Lung microvascular endothelial cell (primary cell): ENCODE measurements at places on chromosomes 5 and 9.
A peak's percentile ranks its signal among the peaks of the same experiment; 100 is the strongest.

GRCh38 chr5:56233230-56233629, at the start of gene ANKRD55:
ANKRD55 (minus strand) TSS chr5:56233330; CDS start chr5:56232913, 417 bp downstream.
- DNase-seq, result peak; percentile 42

DNA sequence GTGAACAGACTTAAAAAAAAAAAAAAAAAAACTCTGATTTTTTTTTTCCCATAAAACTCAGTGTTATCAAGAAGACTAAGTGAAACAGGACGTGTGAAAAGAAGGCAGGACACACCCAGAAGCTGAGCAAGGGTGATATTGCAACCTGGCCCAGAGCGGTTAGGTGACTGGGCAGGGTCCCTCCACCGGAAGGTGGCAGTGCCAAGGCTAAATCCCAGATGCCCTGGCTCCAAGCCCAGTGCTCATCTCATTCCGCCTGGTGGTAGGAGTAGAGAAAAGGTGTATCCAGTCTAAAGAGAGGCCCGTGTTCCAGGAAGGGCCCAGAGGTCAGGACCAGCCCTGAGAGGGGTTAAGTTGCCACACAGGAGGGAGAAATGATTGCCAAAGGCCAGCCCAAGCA, 51.5 kb upstream of the SAP30L start:
- DNase-seq, result peak; percentile 44

- peak; percentile 78 for DNase-seq
These were observed 76.1 kb downstream of the NREP start for GRCh38 chr5:111680737-111681413.

GRCh38 chr5:42591015-42591414, 165.6 kb upstream of the CCDC152 start:
- no peak for DNase-seq

DNA sequence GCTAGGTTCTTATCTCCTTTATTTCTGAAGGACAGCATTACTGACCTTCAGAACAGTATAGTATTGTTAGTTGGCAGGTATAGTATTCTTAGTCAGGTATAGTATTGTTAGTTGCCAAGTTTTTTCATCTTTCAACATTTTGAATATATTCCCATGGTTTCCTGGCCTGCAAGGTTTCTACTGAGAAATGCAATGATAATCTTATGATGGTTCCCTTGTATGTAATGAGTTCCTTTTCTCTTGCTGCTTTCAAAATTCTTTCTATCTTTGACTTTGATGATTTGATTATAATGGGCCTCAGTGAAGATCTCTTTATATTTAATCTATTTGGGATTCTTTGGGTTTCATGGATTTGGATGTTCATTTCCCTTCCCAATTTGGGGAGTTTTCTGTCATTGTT, 12.4 kb upstream of the HSDL2 start:
- DNase-seq, result no peak

GRCh38 chr5:145449794-145450193, 385.3 kb downstream of the PRELID2 start:
- DNase-seq, result no peak

- DNase-seq, result no peak
These were observed 31.6 kb downstream of the CDH6 start for GRCh38 chr5:31225118-31225517.

- DNase-seq, result no peak
These were observed 86.6 kb downstream of the COL5A1 start for GRCh38 chr9:134728021-134728795.

GRCh38 chr5:132017316-132017715, 5.9 kb upstream of the ACSL6 start:
- DNase-seq, result no peak

- DNase-seq, result no peak
These were observed 52.1 kb downstream of the TLE1 start for GRCh38 chr9:81637276-81637675.

- DNase-seq, result no peak
These were observed 60.5 kb upstream of the FAM120A start for GRCh38 chr9:93390953-93391515.

GRCh38 chr9:2027543-2028160, 12.5 kb downstream of the SMARCA2 start:
- no peak for DNase-seq

DNA sequence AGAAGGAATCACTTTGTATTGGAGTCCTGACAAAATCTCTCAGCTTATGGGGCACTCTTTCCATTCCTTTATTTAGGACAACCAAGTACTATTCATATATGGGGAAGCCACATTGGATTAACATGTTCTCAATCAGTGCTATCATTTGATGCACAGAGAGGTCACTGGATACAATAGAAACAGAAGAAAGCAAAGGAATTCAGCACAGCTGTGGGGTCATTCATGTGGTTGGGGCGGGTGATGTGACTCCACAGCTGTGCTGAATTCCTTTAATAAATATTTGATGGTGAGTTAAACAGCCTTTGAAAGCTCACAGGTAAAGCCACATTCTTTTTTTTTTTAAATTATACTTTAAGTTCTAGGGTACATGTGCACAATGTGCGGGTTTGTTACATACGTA, 854 bp upstream of the TEX48 start:
- no peak for DNase-seq

DNA sequence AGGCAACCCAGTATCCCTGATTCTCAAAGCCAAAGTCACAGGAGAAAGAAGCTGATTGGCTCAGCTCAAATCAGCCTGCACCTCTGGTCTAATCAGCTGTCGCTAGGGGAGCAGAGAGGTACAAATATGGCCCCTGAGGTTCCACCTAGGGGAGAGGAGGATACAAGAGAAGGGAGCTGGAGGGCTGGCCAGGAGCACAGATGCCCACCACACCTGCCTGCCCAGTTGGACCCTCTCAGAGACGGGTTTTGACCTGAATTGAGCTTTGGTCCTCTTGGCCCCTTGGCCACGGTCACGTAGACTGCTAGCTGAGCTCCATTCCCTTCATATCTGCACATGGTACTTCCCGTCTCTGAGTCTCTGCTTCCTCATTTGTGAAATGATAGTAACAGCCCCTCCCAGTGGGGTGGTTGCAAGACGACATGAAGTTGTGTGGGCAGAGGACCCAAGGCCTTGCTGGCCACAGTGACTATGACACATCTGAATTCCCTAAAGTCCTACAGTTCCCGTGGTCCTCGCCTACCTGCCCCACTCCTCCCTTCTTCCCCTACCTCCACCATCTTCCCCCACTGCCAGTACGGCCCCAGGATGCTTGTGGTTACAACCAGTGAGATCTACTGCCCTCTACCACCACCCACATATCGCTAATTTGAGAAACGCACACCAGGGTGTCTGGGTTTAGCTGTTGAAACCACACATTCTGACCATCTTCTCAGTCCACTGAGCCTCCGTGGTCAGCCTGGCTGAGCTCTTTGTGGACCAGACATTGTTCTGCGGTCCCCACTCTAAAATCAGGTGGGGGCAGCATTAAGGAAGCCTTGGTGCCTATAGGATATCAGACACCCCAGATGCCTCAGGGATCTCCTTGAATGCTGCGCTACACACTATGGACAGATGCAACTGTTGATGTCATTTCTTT, 60.3 kb upstream of the NEK6 start:
- DNase-seq, result no peak

- no peak for DNase-seq
These were observed 8.0 kb downstream of the AFAP1L1 start for GRCh38 chr5:149279661-149280060.

DNA sequence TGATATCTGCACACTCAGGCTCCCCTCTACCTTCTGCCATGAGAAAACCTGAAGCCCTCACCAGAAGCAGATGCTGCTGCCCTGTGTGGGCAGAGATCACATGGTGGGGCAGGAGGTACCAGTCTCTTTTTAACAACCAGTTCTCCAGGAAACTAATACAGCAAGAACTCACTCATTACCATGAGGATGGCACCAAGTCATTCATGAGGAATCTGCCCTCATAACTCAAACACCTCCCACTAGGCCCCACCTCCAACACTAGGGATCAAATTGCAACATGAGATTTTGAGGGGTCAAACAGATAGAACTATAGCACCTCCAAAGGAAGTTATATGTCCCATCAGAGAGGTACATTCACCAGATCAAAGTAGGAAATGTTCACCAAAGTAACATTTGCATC, 136.3 kb upstream of the SHB start:
- no peak for DNase-seq

DNA sequence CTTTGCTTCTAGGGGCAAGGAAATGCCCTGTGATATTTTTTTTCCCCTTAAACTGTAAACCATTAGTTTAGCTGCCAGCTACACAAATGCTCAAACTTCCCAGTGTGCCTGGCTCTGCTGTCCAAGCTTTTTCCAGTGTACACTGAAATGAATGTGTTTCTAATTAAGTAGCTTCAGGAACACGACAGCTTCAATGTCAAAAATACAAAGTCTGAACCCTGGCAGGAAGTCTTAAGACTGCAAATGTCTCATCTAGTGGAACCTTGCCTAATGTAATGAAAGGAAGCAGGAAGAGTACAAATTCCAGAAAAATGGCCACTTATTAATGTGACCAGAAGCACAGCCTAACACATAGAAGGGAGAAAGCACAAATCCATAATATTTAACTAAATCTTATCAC, 255.2 kb downstream of the CRB2 start:
- peak; percentile 26 for DNase-seq

DNA sequence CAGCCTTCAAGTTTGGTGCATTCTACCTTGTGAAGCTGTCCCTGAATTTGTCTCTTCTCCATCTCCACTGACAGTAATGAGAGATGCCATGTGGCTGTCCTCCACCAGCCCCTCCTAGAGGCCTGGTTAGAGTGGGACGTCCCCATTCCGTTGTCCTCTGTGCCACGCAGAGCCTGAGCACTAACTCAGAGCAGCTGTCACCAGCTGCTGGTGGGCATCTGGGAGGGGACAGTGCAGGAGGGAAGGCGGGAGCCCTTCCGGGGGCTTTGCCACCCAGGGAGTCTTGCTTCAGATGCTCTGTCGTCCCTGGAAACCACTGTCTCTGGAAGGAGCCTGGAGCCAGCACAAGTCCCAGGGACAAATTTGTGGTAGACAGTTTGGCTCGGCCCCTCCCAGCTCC, 78.6 kb downstream of the PDZD2 start:
- no peak for DNase-seq

DNA sequence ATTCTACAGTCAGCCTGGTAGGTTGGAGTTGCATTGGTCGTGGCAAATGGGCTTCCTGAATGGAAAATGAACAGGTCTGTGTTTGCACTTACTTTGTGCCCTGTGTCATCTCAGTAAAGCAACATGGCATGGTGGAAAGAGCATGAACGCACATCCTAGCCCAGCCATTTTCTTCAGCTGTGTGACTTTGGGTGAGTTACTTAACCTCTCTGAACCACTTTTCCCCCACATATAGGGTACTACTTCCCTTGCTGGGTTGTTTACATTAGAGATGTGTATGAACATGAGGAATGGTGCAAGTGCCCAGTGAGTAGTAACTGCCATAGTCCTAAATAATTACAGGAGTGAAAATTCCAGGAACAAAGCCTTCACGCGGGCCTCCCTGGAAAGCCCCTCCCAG, 83.6 kb downstream of the MVB12B start:
- no peak for DNase-seq

DNA sequence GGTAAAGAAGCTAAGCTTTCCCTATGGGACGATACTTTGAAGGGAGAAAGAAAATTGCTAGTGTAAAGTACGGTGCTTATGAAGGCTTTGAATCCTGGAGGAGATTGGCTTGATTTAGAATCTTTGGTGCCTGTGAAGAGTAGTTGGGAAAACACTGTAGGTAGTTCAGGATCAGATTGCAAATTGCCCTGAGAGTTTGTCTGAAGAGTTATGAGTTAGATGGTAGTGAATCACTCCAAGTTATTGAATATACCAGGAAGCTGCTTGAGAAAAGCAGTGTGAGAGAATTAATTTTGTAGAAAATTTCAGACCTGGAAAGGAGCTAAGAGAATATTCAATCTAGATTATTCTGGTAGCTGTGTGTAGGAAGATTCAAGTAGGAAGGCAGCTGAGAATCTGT, 11.5 kb downstream of the MAN2A1 start:
- DNase-seq, result no peak

- DNase-seq, result no peak
These were observed 258.7 kb downstream of the KCTD16 start for GRCh38 chr5:144429405-144429804.

DNA sequence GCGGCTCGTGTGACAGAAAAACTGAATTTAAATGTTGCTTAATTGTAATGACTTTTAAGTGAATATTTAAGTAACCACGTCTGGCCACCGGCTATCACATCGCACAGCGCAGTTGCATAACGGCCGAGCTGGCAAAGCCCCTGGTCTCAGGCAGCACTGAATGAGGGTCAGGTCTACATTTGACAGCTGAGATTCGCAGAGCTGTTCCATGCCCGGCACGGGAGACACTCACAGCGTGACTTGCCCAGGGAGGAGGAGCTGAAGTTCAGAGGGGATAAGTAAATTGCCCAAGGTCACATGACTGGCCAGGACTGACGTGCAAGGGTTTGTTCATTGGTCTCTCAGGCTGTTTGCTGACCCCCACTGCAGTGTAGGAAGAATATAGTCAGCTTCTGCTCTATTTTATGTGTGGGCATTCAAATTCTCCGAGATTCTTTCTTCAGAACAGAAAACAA, 17.4 kb upstream of the COL5A1 start:
- no peak for DNase-seq
